ENCODE measurements at places on chromosomes 2 and 18. TPM values are rescaled to one million over a fixed set of nuclear protein-coding genes. Genes with fewer than 3 reads are reported as not detected.

Gene TTC31
- 20.1 TPM for total RNA-seq

Gene PSMA8
- total RNA-seq: not detected

Gene CERKL
- 1.6 TPM for total RNA-seq

Gene TRIM43
- not detected for total RNA-seq

Gene IL18R1
- 3.4 TPM for total RNA-seq

Gene FOXI3
- total RNA-seq: not detected

Gene DSC1
- 0.09 TPM for total RNA-seq

Gene SOX11
- total RNA-seq: not detected

Gene SERPINB5
- total RNA-seq: 25.5 TPM

Gene MFSD2B
- total RNA-seq: 1.1 TPM

Gene ATP5MC3
- 528 TPM for total RNA-seq

Gene KIF5C
- 0.23 TPM for total RNA-seq

Gene CTDSP1
- total RNA-seq: 69.6 TPM

Gene ALKAL2
- not detected for total RNA-seq

Gene CBLN2
- not detected for total RNA-seq

Gene EMILIN1
- 1.6 TPM for total RNA-seq

Gene BMP10
- not detected for total RNA-seq

Gene GRHL1
- 10.6 TPM for total RNA-seq

Gene KCNIP3
- 3.5 TPM for total RNA-seq

Gene SP5
- total RNA-seq: 7.3 TPM

Gene MYO3B
- total RNA-seq: 6.7 TPM

Gene C2orf76
- 12.7 TPM for total RNA-seq

Gene CEBPZOS
- total RNA-seq: 46.5 TPM

Gene MC2R
- not detected for total RNA-seq

Gene CD207
- not detected for total RNA-seq

Gene GCKR
- total RNA-seq: 3.4 TPM

Gene L3MBTL4
- total RNA-seq: not detected

Gene ZSWIM2
- total RNA-seq: not detected

Gene KCNJ13
- total RNA-seq: not detected

Gene PLEK
- total RNA-seq: not detected

Gene MALL
- total RNA-seq: 32.4 TPM

Gene RNF149
- 71.6 TPM for total RNA-seq

Gene PFN4
- total RNA-seq: 2.6 TPM

Gene CPLX4
- not detected for total RNA-seq

Gene C1D
- 22.3 TPM for total RNA-seq

Gene CHRND
- not detected for total RNA-seq

Gene LYPD1
- 10.3 TPM for total RNA-seq

Gene DOK6
- not detected for total RNA-seq

Gene LRATD1
- 3.8 TPM for total RNA-seq

Gene MRPS9
- total RNA-seq: 27.0 TPM

Gene RESP18
- total RNA-seq: not detected

Data from PC-9 (cell line).